A549 treated with dexamethasone at 1 μM for 4 hours (cell line): ENCODE measurements at places on chromosomes 7 and 10. TPM values are rescaled to one million over a fixed set of nuclear protein-coding genes. Genes with fewer than 3 reads are reported as not detected.

Gene TMEM225B
- total RNA-seq, result 0.32 to 1.3 TPM (median 1.1 TPM) in 5 replicates

Gene MYOF
- total RNA-seq, result 197 to 278 TPM (median 249 TPM) in 5 replicates

Gene THAP5
- 13.9 to 17.7 TPM (median 15.7 TPM) in 5 replicates for total RNA-seq

Gene PLPP4
- total RNA-seq, result 0.15 to 0.50 TPM (median 0.26 TPM) in 4 of 5 replicates, not detected in the other

Gene GPR141
- total RNA-seq, result not detected in 5 replicates

Gene DNAH11
- 0.25 to 0.75 TPM (median 0.35 TPM) in 5 replicates for total RNA-seq

Gene LDB3
- 0.12 to 0.29 TPM (median 0.18 TPM) in 5 replicates for total RNA-seq

Gene CALML5
- total RNA-seq, result not detected in 5 replicates

Gene NEURL1
- total RNA-seq, result 0.55 to 0.88 TPM (median 0.73 TPM) in 5 replicates

Gene FOXI2
- not detected in 5 replicates for total RNA-seq

Gene PTPRZ1
- total RNA-seq, result not detected in 5 replicates
